ENCODE measurements at places on chromosomes 1 and 21.

- no peak for DNase-seq
These were observed 67.5 kb downstream of the DNTTIP2 start for GRCh38 chr1:93811326-93812065.

- DNase-seq = no peak
These were observed 12.7 kb upstream of the HMGCL start for GRCh38 chr1:23837908-23838307.

- DNase-seq = no peak
These were observed 1.3 kb upstream of the PATJ start for GRCh38 chr1:61740751-61741700.

DNA sequence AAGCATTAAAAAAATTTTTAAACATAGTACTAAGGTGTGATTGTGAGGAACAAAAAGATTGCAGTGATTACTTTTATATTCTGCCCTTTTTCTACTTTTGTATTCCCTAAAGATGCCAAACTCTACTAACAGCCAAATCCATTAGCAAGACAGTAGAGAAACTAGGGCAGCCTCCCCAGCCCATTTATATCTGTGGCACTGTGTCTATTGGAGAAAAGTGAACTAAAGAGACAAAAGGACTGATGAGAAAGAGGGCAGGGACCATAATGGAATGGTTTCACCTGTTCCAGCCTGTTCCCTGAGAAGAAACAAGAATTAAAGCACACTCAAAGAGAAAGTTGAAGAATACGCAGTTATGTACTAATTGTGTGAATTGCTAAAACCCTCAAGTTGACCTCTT lies 56.6 kb downstream of the ATG4C start:
- DNase-seq = no peak

- DNase-seq = no peak
These were observed 941 bp downstream of the ARNT start for GRCh38 chr1:150875197-150876118.

GRCh38 chr1:31535561-31535960 lies 40.8 kb upstream of the TINAGL1 start:
- DNase-seq = no peak

- DNase-seq = no peak
These were observed 172.7 kb downstream of the TPR start for GRCh38 chr1:186202271-186202764.

- no peak for DNase-seq
These were observed 648.4 kb downstream of the PLA2G4A start for GRCh38 chr1:187477103-187477502.

DNA sequence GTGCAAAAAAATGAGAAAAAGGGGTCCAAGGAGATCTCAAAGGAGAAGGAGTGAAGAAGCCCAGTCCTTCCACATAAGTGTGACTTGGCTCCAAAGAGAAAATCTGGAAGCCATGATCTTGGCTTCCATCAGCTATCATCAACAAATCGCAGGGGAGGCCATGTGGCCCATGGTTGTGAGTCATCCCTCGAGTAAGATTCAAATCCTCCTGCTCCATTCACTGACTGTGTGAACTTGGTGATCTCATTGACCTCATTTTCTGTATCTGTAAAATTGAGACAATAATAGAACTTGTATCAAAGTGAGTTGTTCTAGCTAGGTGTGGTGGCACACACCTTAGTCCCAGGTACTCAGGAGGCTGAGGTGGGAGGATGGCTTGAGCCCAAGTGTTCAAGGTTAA lies 79.1 kb upstream of the OLIG2 start:
- DNase-seq = no peak

DNA sequence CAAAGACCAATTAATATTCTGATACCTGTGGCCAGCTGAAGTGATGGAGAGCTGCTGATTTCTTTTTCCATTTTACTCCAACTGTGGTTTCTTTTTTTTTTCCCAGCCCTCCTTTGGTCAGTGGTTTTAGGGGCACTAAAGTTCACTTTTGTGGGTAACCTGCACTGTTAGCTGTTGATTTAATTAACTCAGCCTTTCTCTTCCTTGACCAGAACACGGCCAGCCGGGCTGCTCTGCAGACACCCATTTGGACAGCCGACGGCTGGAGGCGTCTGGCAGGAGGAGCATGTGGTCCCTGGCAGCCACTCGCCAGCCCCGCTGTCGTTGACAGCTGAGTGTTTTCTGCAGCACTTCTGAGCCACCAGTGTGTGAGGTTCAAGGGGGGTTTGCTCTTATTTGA lies 136.2 kb upstream of the RUNX3 start:
- DNase-seq = no peak

DNA sequence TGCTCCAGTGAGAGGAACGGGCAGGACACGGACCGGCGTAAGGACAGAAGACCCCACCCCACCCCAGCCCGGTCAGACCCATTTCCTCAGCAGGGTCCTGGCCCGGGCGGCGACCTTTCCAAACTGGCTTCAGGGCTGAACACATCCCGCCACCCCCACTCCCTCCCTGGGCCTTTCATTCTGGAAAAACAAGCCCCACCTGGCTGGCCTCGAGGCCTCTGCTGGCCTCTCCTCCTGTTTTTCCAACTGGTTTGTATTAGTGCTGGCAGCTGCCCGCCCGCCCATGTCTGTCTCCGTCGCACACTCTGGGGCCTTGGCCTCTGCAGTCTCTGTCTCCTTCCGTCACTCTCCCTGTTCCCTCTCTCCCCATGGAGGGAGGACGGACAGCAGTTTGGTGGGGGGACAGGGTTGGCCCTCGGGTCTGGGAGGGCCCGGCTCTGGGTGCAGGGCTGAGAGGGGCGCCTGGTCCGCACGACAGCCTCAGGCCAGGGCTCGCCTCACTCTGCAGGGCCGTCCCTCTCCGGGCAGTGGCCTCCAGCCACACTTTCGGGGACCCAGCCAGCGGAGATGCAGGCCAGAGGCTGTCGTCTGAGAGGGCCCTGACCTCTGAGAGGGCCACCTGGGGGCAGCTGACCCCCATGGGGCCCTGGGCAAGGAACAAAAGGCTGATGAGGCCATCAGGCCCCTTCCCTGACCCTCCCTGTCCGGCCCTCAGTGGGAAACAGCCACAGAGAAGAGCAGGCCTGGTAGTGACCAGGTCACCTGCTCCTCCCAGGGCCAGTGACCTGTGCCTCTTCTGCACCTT lies 1.5 kb upstream of the MXRA8 start:
- no peak for DNase-seq

- no peak for DNase-seq
These were observed 16.1 kb downstream of the SLC6A9 start for GRCh38 chr1:44015206-44015605.

GRCh38 chr21:25807191-25807590 lies 72.4 kb downstream of the GABPA start:
- no peak for DNase-seq

DNA sequence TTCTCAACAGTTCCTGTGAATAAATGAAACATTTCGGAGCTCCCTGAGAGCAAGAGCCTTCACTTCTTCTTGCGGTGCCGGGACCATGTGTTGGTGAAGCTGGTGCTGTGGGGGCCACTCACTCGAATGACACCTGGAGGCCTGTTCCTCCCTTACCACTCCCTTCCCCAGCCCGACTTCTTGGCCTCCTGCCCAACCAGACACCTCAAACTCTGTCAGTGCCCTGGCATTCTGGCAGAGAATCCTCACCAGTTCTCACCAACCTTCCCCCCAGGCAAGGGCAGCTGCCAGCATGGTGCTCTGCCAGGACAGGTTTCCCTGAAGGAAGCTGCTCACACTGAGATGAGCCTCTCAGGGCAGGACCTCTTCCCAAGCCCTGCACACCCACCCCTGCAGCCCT lies 68.3 kb downstream of the MPZL1 start:
- DNase-seq = no peak

GRCh38 chr1:99232172-99232571 lies 32.1 kb upstream of the PLPPR4 start:
- DNase-seq = no peak

- DNase-seq = no peak
These were observed 109.7 kb downstream of the SLC35F3 start for GRCh38 chr1:234014208-234014607.

Measured in hematopoietic multipotent progenitor cell (in vitro differentiated cells).